ENCODE measurements at places on chromosomes 5 and 9.

GRCh38 chr9:88925481-88925880 lies 65.8 kb upstream of the S1PR3 start:
- no peak for DNase-seq

GRCh38 chr9:91196103-91196950 lies 165.4 kb downstream of the AUH start:
- DNase-seq = no peak

DNA sequence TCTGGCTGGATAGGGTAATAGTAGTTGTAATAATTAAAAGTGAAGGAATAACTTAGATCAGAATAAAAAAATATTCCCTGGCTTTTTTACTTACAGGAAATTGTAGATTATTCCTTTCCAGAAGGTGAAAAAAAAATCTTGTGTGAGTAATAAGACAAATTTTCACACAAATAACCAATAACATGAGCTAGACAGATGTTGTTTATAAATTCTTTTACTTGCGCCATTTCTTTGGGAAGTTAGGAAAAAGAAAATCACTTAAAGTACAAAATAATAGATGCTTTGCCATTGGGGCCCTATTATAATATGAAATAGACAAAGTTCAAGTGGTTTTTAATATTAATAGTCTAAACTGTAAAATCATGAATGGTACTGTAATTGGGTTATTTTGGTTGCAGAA lies 204.1 kb downstream of the ARRDC3 start:
- no peak for DNase-seq

- DNase-seq = no peak
These were observed 63.5 kb downstream of the PTPDC1 start for GRCh38 chr9:94147776-94148175.

DNA sequence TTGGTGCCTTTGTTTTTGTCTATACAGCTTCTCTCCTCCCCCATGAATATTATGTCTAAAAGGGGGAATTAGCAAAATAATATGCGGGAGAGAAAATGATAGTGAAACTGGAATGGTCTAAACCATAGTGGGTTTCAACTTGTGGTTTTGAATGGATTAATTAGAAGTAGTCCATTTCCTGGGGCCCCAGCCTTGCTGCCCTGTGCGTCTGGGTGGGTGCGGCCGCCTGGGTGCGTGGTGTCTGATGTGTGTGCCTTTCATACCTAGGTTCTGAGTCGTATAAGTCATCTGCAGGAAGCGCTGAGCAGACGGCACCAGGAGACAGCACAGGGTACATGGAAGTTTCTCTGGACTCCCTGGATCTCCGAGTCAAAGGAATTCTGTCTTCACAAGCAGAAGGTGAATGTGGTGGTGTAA lies 120.0 kb upstream of the CACNA1B start:
- DNase-seq = peak; percentile 43

- no peak for DNase-seq
These were observed 5.8 kb downstream of the TAS2R1 start for GRCh38 chr5:9624196-9624947.

DNA sequence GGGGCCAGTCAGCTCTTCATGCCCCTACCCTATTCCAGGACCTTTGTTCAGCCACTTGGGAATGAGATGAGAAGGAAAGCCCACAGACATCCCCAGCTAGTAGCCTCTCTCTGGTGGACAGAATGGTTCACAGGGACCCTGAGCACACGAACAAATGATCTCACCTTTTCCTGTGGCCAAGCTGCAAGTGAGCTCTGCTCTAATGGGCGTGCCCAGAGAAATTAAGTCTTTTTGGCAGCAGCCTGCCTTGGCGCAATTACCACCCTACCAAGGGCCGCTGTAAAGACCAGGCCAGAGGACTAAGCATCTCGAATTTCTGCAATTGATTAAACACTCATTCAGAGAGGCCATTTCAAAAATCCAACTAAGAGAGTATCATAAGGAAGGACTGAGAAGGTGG lies 56.0 kb downstream of the WHRN start:
- DNase-seq = no peak

DNA sequence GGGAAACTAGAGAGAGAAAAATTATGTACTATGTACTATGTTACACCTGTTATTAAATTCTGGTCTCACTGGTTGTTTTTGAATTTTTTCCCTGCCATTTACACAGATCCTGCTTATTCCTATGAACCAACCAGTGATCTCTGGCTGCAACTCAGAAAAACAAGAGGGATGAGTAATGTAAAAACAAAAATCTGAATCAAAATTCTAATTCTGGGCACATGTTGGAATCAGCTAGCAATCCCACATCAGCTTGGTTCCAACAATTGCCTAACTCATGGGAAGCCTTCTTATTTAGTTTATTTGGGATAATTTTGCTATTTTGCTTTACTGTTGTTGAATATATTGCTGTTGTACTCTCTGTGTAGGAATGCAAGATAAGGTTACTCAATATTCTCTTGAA lies 78.3 kb downstream of the PLK2 start:
- no peak for DNase-seq

Data from epithelial cell of prostate (primary cell).